ENCODE measurements at places on chromosomes 2 and 18.

GRCh38 chr2:189407281-189408209 lies 33.7 kb upstream of the WDR75 start:
- DNase-seq, result no peak

DNA sequence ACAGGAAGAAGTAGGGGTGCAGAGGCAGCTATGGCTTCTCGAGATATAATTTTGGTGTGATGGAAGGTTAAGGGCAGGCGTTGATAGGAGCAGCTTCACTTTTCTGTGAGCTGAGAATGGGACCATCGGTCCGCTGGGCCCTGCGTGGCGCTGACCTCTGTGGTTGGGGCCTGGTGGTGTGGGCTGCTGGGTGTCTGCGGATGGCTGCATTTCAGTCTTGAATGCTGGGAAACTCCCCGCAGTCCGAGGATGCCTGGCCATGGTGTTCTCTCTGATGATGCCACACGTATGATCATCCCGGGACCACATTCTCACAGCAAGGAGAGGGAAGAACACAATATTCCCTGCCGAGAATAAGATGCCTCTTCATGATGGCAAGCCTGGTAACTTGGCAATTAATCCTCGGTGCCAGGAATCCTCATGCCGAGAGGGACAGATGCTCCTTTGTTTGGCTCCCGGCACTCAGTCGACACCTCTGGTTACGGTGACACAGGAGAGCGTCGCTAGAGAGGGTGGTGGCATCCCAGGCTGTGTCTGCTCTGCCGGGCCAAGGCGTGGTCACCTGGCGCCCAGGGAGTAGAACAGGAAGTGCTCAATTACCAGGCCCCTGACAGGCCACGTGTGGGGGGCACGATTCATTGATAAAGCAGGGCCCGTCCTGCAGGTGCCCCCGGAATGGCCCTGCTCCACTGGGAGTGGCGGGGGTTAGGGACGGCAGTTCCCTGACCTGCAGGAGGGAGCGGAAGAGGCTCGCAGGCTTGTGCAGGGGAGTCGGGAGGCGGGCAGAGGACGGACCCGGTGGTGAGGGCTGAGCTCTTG lies 119.4 kb upstream of the CTDP1 start:
- no peak for DNase-seq

GRCh38 chr18:12003894-12004293 lies 22.6 kb downstream of the IMPA2 start:
- DNase-seq, result no peak

GRCh38 chr2:231545105-231545902 lies 15.1 kb upstream of the NMUR1 start:
- DNase-seq, result peak; percentile 29

DNA sequence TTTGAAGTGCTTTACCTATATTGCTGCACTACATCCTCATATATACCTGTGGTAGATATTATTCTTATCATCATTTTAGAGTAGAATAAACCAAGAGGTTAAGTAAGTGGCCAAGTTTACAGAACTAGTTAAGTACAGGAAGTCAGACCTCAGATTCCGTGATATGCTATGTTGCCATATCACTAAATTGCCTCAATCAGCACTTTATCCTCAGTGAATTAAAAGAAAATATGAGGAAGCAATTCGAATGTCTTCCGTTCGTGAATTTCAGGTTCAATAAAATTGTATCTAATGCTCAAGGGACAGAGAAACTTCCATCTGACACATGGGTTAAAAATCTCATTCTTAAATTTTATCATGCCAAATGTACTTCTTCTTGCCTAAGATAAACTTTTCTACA lies 848.6 kb downstream of the CPS1 start:
- DNase-seq, result no peak

GRCh38 chr2:38214209-38214717 lies 138.3 kb upstream of the CYP1B1 start:
- no peak for DNase-seq

DNA sequence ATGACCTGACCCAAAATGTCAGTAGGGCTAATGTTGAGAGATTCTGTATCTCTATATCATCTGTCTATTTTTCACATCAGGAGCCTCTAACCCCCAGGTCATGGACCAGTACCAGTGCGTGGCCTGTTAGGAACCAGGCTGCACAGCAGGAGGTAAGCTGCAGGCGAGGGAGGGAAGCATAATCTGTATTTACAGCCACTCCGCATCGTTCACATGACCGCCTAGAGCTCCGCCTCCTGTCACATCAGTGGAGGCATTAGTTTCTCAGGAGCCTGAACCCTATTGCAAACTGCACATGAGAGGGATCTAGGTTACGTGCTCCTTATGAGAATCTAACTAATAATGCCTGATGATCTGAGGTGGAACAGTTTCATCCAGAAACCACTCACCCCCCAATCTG lies 180.6 kb downstream of the RDH14 start:
- no peak for DNase-seq

- DNase-seq, result no peak
These were observed 11.7 kb downstream of the CDC42EP3 start for GRCh38 chr2:37659723-37660122.

DNA sequence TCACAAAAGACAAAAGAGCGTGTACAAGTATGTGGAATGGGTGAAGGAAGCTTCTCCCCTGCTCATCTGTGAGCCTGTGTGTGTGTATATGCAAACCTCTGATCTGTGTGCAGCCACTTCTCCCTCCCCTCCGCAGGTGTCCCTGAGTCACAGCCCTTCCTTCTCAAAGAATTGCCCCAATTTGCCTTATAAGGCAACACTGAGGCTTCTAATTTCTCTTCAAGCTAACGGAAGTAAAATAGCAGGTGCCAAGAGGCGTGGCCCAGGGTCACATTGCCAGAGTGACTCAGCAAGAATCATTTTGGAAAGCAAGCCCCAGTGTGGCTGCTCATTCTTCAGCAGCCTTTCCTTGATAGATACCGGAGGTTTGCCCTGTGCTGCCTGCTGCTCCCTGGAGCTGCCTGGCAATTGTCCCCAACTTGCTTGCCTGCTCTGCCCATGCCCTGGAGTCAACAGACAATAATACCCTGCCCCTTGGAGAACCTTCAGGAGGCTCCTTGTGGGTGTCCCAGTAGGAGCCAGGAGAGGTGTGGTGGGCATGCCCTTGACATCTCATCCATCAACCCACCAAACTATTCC lies 37.3 kb upstream of the BMP10 start:
- DNase-seq, result peak; percentile 84

Data from effector memory CD8-positive, alpha-beta T cell (primary cell).